Upper lobe of right lung (tissue), 1 donor: ENCODE measurements at places on chromosomes 2 and 18.

- no peak for DNase-seq
Observed at GRCh38 chr2:104043864-104044263, 810.1 kb upstream of the POU3F3 start.

- DNase-seq: no peak
Observed at GRCh38 chr2:146820672-146821071, 1024.2 kb upstream of the ACVR2A start.

- DNase-seq: no peak
Observed at GRCh38 chr2:203453858-203454451, 81.1 kb downstream of the RAPH1 start.

- DNase-seq: no peak
Observed at GRCh38 chr2:73868204-73868978, 24.4 kb upstream of the ACTG2 start.

GRCh38 chr2:14633461-14634181 lies 1.1 kb downstream of the LRATD1 start:
- peak; percentile 60 for DNase-seq

DNA sequence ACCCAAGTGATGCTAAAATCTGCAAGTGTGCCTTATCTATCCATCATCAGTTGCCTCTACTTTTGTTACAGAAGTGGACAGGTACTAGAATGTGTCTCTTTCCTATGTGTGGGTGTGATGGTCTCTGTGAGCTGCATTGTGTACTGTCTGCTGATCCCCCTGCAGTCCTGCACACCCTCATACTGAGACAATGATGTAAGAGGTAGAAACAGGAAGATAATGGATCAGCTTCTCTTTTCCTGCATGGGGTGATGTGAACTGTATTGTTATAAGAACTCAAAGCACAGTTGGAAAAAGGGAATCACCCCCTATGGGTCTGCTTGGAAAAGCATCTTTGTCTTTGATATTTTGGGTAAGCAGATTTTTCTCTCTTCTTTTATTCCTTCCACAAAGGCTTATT lies 537.6 kb upstream of the CDH2 start:
- no peak for DNase-seq

- DNase-seq: no peak
Observed at GRCh38 chr2:209549589-209549988, 125.7 kb downstream of the MAP2 start.

- no peak for DNase-seq
Observed at GRCh38 chr2:242034138-242034537, 164.6 kb downstream of the RTP5 start.

DNA sequence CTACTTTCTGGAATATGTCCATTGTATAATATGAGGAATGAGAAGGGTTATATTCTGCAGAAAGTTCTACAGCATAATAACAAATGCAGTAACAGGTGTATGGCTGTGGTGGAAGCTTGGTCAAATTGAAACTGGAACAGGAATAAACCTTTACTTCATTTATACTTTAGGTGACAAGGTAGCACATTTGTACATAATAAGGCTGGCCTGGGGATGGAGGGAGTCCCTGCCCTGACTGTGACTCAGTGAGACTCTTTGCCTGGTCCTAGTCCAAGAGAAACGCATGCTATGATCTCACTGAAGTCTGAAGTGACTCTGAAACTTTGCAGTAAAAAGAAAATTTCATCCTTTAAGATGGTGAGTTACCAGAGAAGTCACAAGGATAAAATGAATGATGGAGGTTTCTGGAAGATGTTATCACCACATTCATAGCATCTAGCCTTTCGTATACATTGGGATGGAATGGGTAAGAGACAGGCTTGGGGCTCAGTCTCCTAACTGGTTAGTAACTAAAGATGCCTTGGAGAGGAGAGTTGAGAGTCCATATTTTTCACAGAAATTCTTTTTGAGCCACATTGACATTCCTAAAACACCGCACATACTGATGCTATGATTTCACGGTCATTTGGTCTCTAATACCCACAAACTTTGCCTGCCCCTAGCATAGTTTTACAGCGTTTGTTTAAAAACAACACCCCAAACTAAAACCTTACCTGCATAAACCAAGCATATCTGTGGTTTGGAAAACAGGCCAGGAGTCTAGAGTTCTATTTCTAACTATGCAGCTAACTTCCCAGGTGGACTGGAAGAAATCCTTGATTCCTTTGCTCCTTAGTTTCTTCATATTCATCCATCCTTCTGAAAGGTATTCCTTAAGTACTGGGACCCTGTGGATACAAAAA lies 42.4 kb upstream of the NABP1 start:
- DNase-seq: no peak

- no peak for DNase-seq
Observed at GRCh38 chr2:60644951-60645350, 91.5 kb upstream of the BCL11A start.

DNA sequence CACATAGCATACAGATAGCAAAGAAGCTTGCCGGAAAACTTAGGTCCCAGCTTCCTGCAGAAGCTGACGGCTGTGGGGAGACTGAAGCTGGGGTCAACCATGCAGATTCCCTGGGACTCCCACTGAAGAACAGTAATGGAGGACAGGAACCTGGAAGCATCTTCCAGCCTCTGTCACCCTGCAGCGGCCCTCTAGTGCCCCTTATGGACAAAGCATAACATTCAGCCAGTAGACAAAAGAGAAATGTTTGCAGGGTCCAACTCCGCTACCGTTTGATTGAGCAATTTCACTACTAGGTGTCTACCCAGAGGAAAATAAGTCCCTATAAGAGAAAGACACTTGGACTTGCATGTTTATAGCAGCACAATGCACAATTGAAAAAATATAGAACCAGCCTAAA lies 460.6 kb downstream of the CNTNAP5 start:
- no peak for DNase-seq

- DNase-seq: no peak
Observed at GRCh38 chr18:49456794-49457193, 3.7 kb downstream of the DYM start.

GRCh38 chr18:26406854-26407517 lies 141.4 kb downstream of the KCTD1 start:
- no peak for DNase-seq

DNA sequence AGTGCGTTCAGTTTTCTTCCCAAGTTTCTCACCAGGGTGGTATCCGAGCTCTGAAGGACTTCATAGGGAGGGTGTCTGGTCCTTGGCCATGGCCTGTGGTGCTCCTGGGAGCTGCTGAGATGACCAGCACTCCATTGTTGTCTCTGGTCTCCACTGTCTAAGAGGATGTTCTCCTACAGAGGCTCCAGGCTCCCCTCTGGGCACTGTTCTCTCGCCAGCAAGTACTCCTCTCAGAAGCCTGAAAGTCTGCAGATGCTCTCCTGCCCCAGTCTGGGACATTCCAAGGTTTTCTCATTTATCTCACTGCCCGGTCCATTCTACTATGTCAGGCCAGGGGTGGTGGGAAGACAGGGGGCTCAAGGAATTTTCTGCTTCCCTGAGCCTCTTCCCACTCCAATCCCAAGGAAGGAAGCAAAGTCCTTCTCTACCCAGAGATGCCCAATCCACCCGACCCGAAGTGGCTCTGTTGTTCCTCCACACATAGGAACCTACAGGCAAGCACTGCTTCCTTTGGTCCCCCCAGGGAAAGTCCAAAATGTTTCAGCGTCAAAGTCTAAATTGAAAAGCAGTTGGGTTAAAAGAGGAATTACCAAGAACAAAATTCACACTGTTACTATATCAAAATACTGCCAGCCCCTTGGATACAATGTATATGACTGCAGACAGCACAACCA lies 110.5 kb downstream of the GYPC start:
- no peak for DNase-seq

DNA sequence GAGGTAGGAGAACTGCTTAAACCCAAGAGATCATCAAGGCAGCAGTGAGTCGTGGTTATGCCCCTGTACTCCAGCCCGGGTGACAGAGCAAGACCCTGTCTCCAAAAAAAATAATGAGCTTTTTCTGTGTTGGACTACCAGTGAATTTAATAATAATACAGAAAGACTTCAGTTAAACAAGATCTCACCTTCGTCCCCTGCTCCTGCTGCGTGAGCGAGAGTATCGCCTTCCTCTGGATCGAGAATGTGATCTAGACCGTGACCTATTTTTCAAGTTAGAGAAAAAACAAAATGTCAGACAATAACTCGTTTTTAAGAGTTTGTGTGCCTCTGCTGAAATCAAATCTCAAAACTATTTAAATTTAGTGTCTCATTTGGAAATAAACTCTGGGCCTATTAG lies 2.8 kb downstream of the SRSF7 start:
- no peak for DNase-seq

DNA sequence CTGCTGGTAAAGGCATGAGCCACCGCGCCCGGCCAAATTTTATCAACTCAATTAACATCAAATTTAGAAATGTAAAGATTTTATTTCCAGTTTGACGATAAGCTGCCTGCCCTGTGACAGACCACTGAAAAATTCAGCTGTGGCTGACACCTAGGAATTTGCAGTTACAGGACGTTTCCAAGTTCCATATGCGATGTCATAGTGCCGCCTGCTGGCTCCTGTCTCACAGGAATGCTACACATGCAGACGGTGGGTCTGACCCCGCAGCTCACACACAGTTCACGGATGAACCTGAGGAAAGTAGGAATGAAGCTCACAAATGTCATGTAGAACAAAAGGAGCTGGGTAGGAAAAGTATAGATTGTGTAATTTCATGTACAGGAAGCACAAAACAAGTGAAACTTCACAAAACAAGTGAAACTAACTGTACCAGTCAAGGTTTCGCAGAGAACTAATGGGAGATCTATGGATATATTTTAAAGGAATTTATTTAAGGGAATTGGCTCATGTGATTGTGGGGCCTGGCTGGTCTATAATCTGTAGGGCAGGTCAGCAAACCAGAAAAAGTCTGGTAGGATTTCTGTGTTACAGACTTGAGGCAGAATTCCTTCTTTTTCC lies 13.2 kb upstream of the SEH1L start:
- peak; percentile 85 for DNase-seq

GRCh38 chr2:18265614-18266586 lies 294.6 kb downstream of the RDH14 start:
- DNase-seq: no peak

- no peak for DNase-seq
Observed at GRCh38 chr2:82599021-82599420, 1860.1 kb downstream of the SUCLG1 start.

DNA sequence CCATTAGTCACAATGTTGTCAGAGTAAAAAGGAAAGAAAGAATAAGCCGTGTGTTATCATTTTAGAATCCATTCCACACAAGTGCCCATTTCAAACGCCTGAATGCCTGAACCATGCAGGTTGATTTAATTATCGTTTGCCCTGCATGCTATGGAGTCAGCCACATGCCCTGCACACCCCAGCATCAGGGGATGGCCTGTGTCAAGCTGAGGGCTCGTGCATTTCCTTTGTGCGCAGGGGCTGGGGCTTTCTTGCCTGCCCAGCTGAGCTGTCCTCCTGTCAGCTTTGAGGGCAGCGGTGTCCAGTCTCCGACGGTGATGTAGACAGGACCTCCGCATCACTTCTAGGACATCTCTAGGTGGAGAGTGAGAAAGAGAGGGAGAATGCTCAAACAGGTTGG lies 200.4 kb downstream of the TSN start:
- no peak for DNase-seq

GRCh38 chr18:27411911-27412310 lies 226.8 kb upstream of the CHST9 start:
- no peak for DNase-seq

- DNase-seq: no peak
Observed at GRCh38 chr2:66775730-66776422, 341.0 kb downstream of the MEIS1 start.

DNA sequence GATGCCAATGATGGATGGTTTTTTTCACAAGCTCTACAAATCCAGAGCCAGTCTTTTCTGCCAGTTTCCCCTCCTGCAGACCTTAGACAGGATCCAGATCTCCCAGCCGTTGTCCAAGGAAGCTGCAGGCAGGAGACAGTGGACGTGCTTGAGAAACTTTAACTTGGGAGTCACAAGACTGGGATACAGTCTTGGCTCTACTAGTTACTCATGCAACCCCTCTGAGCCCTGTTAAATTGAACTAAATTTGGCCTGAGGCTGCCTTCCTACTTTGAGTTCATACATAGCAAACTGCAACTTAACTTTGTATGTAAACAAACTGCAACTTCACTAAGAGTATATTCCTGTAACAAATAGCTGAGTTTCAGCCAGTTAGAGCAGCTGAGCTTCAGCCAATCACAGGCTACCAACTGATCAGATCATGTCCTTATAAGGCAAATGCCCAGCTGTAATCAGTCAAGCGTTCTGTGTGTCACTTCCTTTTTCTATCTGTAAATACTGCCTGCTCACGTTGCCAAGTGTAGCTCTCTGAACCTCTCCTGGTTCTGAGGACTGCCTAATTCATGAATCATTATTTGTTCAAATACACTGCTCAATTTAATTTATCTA lies 140.9 kb downstream of the CAPN13 start:
- DNase-seq: no peak

- no peak for DNase-seq
Observed at GRCh38 chr2:28294451-28294850, 98.2 kb upstream of the FOSL2 start.

DNA sequence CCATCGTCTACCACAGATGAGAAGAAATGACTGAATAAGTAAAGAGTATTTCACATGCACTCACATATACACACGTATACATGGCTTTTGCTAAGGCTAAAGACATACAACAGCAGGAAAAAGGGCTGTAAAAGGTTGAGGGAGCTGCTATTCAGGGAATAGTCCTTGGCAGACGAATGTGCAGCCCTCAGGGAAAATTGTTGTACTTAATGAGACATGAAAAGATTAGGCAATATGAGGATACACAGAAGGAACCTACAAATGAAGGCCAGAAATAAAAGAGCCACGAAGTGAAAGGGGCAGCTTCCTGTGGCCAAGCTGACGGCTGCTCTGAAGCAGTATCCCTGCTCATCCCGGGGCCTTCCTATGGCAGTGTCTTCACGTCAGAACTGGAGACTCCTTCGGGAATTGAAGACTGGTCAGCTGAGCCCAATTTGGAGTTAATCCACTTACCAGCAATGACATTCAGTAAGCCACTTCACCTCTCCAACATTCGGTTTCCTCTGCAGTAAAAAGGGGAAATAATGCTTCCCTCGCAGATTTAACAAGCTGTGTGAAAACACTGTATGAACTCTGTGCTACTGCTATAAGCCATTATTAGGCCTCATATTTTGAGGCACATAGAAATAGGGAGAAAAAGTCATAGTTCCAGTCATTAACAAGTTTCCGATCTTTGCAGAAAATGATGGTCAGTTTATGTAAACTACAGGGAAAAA lies 221.8 kb downstream of the STK39 start:
- DNase-seq: no peak

GRCh38 chr2:208939852-208940251 lies 484.0 kb upstream of the MAP2 start:
- DNase-seq: no peak

- DNase-seq: no peak
Observed at GRCh38 chr18:14919666-14920065, 171.7 kb downstream of the ANKRD30B start.
